Right renal cortex interstitium (tissue), 3 donors: ENCODE measurements at places on chromosomes 6 and 20.

- DNase-seq = no peak
Observed at GRCh38 chr20:58649288-58650180, 1.5 kb upstream of the STX16 start.

- no peak for DNase-seq
Observed at GRCh38 chr20:3864518-3864917, 17.9 kb downstream of the MAVS start.

- no peak for DNase-seq
Observed at GRCh38 chr6:152150196-152150595, 342.7 kb downstream of the ESR1 start.

- DNase-seq = no peak
Observed at GRCh38 chr20:4021906-4022305, 6.5 kb upstream of the RNF24 start.

DNA sequence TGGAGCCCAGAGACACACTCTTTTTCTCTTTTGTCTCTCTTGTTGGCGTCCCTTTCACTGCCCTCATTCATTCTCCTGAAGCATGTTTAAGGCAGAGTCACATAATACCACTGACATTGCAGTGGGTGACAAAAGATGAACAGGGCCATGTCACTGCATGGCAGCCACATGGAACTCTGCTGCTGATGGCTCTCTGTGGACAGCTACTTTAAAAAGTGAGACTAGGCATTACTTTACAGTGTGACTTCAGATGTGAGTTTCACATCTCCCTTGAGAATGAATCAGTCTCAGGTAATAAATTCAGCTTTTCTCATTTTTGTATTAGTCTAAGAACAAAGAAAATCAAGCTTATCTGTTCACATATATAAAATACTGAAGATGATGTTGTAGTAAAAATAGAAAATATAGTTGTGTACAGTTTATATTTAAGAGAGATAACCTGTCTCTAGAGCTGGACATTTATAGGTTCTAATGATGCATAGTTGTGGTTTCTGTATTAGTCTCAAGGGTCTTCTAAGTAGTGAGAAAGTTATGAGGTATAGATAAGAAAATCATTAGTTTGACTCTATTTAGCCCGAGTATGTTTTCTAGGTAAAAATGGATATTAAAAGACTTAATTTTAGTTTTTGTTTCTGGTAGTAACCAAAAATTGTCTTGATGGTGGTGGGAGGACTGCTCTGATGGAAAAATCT, 6.1 kb downstream of the MRS2 start:
- DNase-seq = no peak

DNA sequence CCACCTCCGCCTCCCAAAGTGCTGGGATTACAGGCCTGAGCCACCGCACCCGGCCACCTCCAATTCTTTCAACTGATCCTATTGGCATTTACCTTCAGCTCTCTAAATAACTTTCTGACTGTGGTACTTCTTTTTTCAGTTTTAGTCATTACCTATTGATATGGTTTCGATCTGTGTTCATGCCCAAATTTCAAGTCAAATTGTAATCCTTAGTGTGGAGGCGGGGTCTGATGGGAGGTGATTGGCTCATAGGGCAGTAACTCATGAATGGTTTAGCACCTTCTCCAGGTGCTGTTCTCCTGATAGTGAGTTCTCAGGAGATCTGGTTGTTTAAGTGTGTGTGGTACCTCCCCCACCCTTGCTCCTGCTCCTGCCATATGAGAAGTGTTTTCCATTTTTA, 140.9 kb downstream of the LPA start:
- DNase-seq = no peak

DNA sequence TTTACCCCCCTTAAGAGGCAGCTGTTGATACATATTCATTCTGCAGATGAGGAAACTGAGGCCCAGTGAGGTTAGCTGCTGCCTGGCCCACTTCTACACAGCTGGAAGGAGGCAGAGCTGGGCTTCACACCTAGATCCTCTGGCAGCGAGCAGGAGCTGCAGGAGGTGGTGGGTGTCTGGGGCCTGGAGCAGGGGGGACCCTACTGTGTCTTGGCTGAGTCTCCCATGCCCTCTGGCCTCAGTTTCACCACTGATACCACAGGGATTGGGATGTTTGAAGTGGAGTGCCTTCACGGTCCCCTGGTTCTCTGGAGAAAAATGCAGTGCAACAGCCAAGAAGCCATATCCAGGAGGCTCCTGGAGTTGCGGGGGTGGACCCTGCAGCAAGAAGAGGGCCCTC, 8.2 kb upstream of the BPIFA2 start:
- no peak for DNase-seq

DNA sequence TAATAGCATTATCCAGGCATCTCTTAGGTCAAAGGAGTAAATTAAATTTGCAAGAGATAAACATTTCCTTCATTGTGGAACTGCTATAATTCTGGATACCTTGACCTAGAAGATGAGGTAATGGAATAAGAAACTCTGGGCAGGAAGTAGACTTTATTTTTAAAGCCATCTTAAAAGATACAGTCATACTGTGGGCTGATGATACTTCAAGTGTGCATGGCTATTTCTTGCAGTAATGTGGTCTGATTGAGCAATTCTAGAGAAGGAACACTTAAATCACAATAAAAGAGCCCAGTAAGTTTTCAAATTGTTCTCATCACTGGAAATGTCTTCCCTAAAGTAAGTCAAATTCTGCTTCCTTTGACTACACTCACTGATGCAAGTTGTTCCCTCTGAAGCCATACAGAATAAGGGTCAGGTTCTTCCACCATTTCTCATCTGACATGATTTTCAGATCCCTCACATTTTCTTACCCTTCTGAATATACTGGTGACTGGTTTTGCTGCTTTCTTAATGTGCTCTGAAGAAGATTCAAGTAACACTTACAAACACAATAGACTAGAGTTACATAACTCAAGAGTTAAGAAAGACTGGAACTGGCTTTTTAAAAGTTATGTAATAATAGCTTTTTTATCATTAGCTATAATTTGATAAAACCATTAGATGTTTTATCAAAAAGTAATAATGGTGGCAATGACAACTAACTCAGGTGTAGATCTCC, 62.6 kb upstream of the TMEM244 start:
- DNase-seq = no peak

DNA sequence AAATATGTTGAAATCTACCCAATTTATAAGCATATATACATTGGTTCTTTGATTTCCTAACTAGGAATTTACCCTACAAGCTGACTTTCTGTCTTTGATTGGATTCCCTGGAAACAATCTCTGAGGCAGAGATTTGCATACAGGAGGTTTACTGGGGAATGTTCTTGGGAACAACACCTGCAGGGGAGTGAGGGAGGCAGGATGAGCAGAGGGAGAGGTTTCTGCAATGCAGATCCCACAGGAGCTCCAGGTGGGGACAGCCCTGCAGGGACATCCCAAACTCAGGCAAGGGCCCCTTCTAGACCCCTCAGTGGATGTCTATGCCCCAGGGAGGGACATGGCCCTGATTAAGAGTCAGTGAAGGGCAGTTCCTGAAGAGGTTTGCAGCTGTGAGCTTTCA, 95.2 kb upstream of the CCDC167 start:
- no peak for DNase-seq
